ENCODE measurements at places on chromosomes 3 and 15. TPM values are rescaled to one million over a fixed set of nuclear protein-coding genes. Genes with fewer than 3 reads are reported as not detected.

- peak; percentile 58 for DNase-seq
Observed at GRCh38 chr3:161171113-161171512, 50.0 kb upstream of the NMD3 start.

GRCh38 chr3:14151471-14152083 lies 26.7 kb downstream of the TMEM43 start:
- no peak for DNase-seq

DNA sequence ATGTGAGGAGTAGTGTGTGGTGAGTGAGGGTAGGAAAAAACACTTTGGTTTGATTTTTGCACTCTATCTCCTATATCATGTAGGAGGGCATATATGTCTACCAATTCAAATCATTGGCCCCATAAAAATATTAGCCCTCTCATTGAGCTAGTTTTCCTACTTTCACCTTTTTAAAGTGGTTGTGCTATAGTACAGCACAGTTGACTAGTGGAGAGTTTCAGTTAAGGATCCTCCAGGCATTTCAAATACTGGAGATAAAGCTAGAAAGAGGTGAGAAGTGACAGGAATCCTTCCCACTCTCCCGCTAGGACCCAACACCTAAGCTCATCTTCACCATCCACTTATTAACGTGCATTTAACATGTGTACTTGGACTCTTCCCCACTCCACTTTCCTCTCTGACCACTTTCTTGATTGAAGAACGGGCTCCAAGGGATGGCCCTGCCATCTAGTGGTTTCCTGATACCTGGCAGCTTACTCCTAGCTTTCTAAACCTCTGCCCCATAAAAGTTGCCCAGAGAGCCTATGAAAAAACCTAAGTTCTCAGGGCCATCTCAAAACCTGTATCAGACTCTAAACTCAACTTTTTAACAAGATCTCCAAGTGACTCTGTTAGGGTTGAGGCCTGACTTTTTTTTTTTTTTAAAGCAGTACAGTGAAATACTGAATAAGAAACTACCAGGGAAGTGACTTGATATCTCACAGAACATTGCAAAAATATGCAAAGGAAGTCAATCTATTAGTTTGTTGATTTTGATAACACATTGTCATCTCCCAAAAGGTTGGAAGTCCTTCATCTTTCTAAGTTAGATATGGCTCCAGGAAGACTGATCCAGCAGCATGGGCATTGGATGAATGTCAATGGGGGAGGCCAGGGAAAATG lies 17.9 kb downstream of the IL12A start:
- DNase-seq = peak; percentile 72

PPP2R3A gene
- 39.7 TPM for total RNA-seq

- DNase-seq = no peak
Observed at GRCh38 chr3:158808697-158809096, 6.8 kb downstream of the MFSD1 start.

- no peak for DNase-seq
Observed at GRCh38 chr15:70094690-70095311, 2.9 kb downstream of the TLE3 start.

DNA sequence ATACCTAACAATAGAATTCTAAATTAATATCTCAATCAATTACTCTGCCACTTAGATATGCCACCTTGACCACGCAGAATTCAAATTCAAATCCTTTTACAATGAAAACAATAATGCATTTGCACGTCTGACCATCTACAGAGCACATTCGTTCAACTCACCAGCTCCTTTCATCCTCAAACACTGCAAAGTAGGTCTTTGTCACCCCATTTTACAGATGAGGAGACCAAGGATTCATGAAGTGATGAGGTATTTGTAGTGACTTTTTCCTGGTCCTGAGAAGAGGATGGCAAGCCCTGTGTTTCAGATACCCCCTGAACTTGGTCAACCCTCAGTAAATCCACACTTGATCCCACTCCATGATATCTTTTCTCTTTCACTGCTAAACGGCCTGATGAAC lies 42.2 kb downstream of the HES1 start:
- DNase-seq = no peak

CCR9 gene
- 0.25 TPM for total RNA-seq

DNA sequence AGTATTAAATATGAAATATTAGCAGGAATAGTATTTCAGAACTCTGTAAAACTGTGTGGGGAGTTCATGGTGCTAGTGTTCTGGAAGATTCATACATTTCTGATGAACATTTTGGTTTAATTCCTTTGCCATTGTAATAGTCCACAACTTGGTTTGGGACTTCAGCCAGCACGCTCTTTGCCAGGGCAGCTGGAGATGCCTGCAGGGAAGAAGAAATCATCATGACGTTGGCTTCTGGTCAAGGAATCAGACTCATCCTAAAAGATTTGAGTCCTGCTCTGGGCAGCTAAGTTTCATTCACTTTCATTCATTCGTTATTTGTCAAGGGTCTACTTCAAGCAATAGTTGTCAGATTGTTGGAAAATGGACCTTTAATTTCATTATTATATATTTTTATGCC lies 32.4 kb upstream of the MRPL3 start:
- no peak for DNase-seq

- no peak for DNase-seq
Observed at GRCh38 chr15:40472171-40472727, 1.5 kb downstream of the CHST14 start.

COPG1 gene
- total RNA-seq = 69.2 TPM

EFHB gene
- 0.80 TPM for total RNA-seq

GRCh38 chr15:40088929-40089755 lies 19.5 kb downstream of the BMF start:
- DNase-seq = no peak

GOLGA8Q gene
- 0.20 TPM for total RNA-seq

DNA sequence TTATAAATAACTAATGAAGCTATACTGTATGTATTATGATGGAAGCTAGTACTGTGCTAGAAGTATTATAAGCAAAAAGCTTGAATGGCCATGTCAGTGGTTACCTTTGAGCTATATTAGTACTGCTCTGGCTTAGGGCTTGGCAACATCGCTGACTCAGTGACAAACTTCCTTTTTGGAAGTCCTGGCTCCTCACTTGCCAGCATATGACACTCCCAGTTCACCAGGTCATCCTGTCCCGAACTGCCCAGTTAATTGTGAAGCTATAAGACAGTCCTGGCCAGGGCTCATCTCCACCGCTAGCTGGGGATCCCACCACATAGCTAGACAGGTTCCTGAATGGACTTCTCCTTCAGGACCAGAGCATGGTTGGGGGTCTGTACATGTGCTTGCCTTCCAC lies 31.9 kb downstream of the RAB8B start:
- DNase-seq = peak; percentile 43

ZNF619 gene
- total RNA-seq = 6.0 TPM

GRCh38 chr3:14598143-14598569 lies 53.4 kb upstream of the CCDC174 start:
- no peak for DNase-seq

DNA sequence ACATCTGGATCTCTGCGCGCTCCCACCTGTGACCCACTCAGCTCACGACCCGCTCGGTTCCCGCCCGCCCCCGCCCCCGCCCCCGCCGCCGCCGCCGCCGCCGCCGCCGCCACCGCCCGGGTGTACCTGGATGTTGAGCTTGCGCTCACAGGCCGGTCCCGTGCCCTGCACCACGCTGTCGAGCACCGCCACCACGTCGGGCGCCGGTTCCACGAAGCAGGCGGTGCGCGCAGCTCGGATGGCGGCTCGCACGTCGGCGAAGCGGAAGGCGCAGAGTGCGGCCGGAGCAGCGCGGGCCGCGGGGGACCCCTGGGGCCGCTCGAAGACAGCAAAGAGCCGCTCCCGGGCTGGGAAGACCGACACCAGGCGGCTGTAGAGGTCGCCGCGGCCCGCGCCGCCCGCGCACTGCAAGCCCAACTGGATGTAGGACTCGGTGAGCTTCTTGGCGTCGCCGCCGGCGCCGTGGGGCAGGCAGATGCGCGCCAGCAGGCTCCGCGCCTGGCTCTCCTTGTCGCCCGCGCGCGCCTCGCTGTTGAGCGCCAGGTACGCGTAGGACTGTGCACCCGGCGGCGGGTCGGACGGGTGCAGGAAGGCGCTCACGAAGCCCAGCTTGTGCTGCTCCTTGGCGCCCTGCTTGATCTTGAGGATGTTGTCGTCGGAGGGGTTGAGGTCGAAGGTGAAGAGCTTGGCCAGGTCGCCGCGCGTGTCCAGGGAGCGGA lies 1.1 kb downstream of the PLXND1 start:
- no peak for DNase-seq

CLDN1 gene
- 1,148 TPM for total RNA-seq

DNA sequence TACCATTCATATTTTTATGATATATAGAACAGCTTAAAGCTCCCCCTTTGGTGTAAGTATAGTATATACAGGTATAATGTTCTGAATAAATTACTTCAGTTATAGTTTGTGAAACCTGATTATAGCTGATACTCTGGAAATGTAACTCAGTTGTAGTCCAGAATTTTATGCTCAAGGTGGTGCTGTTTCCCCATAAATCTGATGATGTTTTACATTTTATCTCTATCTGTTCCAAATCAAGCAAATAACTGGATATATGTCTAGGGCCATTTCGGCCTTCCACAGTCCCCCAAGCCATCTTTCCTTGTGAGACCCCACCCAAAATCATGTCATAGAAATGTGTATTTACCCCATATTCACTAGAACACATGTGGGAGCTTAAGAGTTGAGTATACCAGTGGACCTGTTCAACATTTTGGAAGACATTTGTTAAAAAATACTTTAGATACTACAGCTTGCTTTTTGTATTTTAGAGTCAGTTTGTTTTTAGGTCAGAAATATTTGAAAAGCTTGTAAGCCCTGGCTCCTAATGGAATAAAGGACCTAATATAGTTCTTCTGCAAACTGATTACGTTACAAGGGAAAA lies 107.1 kb downstream of the ATG7 start:
- DNase-seq = no peak

DNA sequence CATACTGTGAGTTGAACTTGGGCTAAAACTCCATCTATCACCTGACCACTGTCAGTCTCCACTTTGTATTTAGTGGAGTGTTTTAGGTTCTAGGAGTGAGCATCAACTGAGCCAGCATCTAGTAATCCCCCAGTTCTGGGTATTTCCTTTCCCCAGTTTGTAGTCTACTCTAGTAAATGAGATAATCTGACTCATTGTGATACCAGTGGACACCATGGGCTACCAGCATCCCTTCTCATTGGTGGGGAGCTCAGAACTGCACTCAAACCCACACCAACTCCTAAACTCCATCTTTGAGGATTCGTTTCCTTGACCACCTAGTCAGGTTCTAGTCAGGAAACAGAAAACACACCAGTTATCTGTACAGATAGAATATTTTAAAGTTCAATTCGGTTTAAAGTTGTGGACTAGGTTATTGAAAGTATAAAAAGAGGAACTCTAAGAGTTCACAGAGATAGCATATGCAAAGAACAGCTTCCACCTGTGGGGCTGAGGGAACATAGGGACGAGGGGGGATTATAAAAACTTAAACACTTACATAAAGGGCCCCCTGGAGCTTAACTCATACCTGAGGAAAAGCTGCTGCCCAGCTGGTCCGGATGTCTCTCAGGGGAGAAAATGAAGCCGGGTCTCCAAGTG lies 36.0 kb downstream of the LEO1 start:
- no peak for DNase-seq

MST1R gene
- total RNA-seq = 53.1 TPM

BTLA gene
- 0.34 TPM for total RNA-seq

EXOG gene
- 2.4 TPM for total RNA-seq

DNA sequence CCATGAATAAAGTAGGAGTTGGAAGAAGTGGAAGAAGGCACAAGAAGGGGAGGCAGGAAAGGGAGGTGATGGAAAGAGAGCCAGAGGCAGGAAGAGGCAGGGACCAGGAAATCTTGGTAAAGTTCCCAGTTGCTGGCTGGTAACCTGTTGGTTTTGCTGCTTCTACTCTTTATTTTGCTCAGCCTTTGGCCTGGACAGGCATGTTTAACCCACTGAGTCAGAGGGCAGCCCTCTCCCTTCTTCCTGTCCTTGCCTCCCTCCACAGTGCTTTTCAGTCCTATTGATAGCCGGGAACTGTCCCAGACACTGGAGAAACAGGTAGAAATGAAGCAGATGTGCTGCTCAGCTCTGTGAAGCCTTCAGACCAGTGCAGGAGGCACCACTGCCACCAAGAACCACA lies 43.4 kb upstream of the APEH start:
- DNase-seq = no peak

- DNase-seq = no peak
Observed at GRCh38 chr3:4529876-4530588, 36.9 kb downstream of the ITPR1 start.

DNA sequence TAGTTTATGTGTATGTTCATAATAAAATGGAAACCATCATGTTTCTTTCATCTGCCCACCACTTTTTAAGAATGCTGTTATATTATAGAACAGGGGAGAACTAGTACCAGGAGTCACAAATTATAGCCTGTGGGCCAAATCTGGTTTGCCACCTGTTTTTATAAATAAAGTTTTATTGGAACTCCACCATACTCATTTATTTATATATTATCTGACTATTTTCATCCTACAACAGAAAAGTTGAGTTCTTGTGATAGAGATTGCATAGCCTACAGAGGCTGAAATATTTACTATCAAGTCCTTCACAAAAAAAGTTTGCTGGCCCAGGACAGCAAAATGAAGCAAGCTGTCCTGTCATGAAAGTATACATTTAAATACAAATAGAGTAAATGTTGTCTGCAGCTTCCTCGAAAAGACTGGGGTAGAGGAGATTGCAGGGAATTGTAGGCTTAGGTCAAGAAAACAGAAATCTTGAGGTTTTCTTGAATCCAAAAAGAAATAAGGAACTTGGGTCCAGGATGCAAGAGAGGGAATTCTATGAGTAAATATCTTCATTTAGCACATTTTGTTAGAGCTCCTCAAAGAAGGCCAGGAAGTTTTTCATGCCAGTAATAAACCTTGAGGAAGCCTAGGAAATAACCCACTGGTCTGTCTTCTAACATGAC lies 41.1 kb downstream of the FILIP1L start:
- DNase-seq = no peak

BDH1 gene
- total RNA-seq = 56.3 TPM

DNA sequence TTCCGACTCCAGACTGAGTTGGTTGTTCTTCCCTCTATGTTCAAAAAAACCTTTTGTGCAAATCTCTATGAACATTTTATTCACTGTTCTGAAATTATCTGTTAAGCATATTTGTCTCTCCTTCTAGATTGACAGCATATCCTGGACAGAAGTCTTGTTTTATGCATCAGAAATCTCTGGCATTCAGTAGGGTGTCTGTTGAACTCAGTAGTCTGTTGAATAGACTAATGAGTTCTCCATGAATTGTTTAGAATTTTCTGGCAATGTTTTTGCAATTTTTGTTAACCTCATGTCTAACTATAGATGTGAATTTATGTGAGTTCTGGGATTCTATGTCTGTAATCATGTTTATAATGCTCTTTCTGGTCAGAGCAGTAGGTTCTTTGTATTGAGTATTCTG lies 222.5 kb upstream of the KCNMB2 start:
- no peak for DNase-seq

Data from lower leg skin (tissue), 4 donors.